ENCODE measurements at places on chromosomes 3 and 15. TPM values are rescaled to one million over a fixed set of nuclear protein-coding genes. Genes with fewer than 3 reads are reported as not detected.

DNA sequence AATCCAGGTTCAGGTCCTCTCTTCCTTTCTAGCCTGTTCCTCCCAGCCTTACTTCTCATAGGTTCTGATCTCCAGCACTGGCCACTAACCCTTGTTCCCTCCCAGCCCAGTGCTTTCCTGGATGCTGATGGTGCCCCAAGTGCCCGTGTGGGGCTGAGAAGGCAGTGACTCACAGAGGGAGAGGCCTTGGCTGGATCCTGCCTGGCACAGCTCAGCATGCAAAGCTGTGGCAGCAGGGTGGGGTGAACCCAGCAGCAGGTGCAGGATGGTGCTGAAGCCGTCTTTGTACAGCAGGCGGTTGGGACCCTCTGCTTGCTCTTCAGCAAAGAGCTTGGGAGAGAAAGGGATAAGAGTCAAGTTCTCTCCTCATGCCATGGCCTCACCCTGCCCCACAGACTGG is 7.6 kb downstream of the LPCAT4 start:
- H3K27ac ChIP-seq = no peak overlapping the region
- no peaks in the 10 kb centered on the region for H3K36me3 ChIP-seq
- H3K4me3 ChIP-seq = no peak overlapping the region
- no peaks in the 10 kb centered on the region for H3K27me3 ChIP-seq
- DNase-seq = no peak

The ITGA11 gene
- 0.03 TPM for total RNA-seq

- H3K36me3 ChIP-seq = no peaks in the 10 kb centered on the region
- peaks cover 40% of the 10 kb centered on the region for H3K27me3 ChIP-seq
- no peak overlapping the region for H3K27ac ChIP-seq
- no peak for DNase-seq
- H3K4me1 ChIP-seq = no peaks in the 10 kb centered on the region
Observed at GRCh38 chr3:156140001-156140595, 19.7 kb downstream of the KCNAB1 start.

DNA sequence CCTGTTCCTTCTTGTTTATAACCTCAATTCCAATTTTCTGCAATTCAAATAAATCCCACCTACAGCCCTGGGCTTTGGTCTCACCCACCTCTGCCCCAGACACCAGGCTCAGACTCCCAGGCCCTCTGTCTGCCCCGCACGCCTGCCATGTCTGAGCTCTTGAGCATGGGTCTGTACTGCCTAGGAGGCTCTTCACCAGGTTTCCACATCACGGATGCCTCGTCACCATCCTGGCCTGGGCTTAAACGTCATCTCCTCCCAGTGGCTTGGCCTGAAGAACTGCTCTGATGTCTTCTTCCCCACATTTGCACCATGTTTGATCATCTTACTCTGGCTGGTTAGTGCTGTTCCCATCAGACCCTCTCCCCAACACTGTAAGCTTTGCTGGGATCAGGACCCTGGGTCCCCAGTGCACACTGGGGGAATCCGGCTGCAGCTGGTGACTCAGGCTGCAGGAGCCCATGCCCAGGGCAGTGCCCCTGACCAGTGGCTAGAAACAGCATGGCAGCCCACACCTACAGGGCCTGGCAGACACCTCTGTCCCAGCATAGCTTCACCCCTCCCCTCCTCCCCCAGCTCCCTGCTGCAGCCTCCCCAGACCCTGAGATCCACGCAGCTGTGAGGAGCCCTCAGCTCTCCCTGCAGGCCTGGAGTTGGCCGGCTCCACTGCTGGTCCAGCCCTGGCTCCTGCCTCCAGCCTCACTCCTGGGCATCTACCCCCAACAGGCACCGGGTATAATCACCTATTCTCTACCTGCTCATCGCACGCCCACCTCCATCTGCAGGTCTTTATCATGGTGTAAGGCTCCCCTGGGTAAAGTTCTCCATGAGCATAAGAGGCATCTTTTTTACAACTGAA is 162.8 kb upstream of the NSMCE3 start:
- H3K27me3 ChIP-seq = peaks cover 13% of the 10 kb centered on the region
- no peak overlapping the region for H3K27ac ChIP-seq
- no peak overlapping the region for H3K4me3 ChIP-seq
- no peak for DNase-seq
- H3K4me1 ChIP-seq = no peaks in the 10 kb centered on the region

DNA sequence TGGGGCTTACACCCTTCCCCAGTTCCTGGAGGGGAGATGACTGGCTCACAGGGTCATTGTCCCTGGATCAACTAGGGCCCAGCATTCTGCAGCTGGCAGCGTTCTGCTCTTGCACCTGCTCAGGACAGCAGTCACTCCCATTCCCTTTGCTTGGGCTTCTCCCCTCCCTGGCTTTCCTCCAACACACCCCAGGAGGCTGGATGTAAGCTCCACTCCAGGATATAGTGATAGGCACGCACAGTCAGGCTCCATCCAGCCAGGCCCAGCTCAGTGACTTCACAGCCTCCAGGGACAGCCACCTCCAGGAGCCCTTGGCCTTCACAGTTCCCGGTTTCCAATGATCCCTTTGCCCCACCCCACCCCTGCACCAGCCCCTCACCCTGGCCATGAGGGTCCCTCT is 1.9 kb downstream of the SPTBN5 start:
- H3K27ac ChIP-seq = peak overlapping the region; percentile 100
- peak overlapping the region; percentile 20 for H3K4me3 ChIP-seq
- no peaks in the 10 kb centered on the region for H3K27me3 ChIP-seq
- peaks cover 67% of the 10 kb centered on the region for H3K4me1 ChIP-seq
- no peaks in the 10 kb centered on the region for H3K36me3 ChIP-seq

DNA sequence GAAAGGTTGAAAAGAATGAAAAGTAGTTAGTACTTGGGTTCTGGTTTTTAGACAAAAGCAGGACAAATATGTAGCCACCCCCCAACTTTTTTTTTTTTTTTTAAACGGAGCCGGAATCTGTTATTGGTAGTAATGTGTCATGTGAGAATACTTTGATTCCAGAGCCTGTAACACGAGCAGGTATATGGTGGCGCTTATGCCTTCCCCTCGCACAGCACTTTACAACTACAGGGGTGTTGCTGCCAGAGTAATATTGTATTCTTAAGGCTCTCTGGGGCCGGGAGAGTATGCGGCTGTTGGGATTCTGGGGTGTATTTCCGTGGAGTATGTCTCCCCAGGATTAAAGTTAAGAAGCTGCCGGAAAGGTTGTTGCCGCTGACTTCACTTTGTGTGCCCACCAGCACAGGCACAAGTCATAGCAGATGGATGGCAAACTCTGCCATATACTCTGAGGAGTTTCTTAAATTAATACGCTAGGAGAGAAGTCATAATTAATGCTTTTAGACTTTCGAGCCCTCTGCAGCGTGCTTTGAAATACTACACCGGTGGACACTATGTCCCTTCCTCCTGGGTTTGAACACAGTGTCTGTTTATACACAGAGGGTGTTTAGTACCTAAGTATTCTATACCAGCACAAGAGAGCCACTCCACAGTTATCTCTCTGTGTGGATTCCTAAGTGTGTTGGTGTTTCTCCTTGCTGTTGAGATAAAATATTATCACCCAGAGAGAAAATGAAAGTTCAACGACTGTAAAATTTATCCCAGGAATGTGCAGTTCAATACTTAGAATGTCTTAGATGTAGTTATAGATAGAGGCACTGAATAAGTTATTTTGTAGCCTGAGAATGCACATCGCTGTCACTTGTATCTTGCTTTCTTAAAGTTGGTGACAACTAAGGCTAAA is 1.4 kb downstream of the MBNL1 start:
- peaks cover 12% of the 10 kb centered on the region for H3K36me3 ChIP-seq
- peaks cover 56% of the 10 kb centered on the region for H3K4me1 ChIP-seq
- no peaks in the 10 kb centered on the region for H3K27me3 ChIP-seq
- H3K27ac ChIP-seq = peak overlapping the region; percentile 99

DNA sequence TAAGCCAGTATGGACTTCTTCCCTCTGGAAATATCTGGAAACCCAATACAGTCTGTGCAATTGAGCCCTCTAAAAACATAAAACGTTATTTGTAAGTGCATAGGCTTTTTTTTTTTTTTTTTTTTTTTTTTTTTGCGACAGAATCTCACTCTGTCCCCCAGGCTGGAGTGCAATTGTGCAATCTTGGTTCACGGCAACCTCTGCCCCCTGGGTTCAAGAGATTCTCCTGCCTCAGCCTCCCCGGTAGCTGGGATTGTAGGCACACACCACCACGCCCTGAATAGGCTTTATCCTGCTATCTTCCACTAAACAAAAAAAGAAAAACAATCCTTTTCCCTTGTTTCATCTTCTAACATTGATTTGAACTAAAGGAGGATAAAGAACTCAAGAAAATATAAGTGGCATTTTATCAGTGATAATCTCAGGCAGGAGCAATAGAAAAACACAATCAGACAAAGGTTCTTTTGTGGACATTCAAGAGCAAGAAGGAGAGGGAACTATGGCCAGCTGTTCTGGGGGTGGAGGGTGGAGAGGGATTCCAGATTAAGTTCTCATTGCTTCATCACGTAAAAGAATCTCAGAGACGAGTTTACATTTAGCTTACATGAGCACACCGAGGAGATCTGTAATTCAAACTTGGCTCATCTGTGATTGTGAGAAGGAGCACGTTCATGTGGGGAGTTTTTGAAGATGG is 68.6 kb downstream of the ITGB5 start:
- H3K36me3 ChIP-seq = no peaks in the 10 kb centered on the region
- peaks cover 24% of the 10 kb centered on the region for H3K27me3 ChIP-seq
- H3K4me3 ChIP-seq = no peak overlapping the region
- DNase-seq = no peak
- no peaks in the 10 kb centered on the region for H3K4me1 ChIP-seq

GRCh38 chr3:52452570-52453221 is 1.1 kb downstream of the TNNC1 start:
- H3K27me3 ChIP-seq = no peaks in the 10 kb centered on the region
- H3K4me1 ChIP-seq = peaks cover 40% of the 10 kb centered on the region
- H3K36me3 ChIP-seq = no peaks in the 10 kb centered on the region
- peak overlapping the region; percentile 72 for H3K27ac ChIP-seq
- H3K4me3 ChIP-seq = no peak overlapping the region

GRCh38 chr15:81723701-81724100 is 322.1 kb downstream of the MEX3B start:
- H3K27me3 ChIP-seq = peaks cover 6% of the 10 kb centered on the region
- no peak for DNase-seq
- no peaks in the 10 kb centered on the region for H3K36me3 ChIP-seq
- no peaks in the 10 kb centered on the region for H3K4me1 ChIP-seq
- no peak overlapping the region for H3K4me3 ChIP-seq
- H3K27ac ChIP-seq = no peak overlapping the region

The SHF gene
- 8.1 TPM for total RNA-seq

- H3K4me1 ChIP-seq = peaks cover 13% of the 10 kb centered on the region
- no peak overlapping the region for H3K27ac ChIP-seq
- peaks cover 17% of the 10 kb centered on the region for H3K27me3 ChIP-seq
- peaks cover 3% of the 10 kb centered on the region for H3K36me3 ChIP-seq
- H3K4me3 ChIP-seq = no peak overlapping the region
Observed at GRCh38 chr15:66249605-66250174, 3.9 kb downstream of the MEGF11 start.

The VEPH1 gene
- not detected for total RNA-seq

DNA sequence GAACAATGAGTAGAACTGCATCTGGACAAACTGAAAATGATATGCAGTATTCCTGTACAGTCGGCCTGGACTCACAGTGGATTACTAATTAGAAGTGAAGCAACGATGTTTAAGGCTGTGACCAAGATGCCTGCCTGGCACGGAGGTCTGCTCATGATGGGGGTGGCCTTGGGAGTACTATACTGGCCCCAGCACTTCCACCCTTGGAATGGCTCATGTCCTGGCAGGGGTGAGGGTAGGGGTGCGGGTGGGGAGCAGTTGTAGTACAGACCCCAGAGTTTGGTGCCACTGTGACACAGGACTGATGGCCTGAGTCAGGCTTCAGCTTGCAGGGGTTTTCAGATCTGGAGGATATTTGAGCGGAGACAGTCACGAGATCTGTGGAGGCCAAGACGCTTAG is 55.1 kb upstream of the ICE2 start:
- H3K27me3 ChIP-seq = no peaks in the 10 kb centered on the region
- H3K4me1 ChIP-seq = peaks cover 73% of the 10 kb centered on the region
- H3K4me3 ChIP-seq = no peak overlapping the region
- no peaks in the 10 kb centered on the region for H3K36me3 ChIP-seq

DNA sequence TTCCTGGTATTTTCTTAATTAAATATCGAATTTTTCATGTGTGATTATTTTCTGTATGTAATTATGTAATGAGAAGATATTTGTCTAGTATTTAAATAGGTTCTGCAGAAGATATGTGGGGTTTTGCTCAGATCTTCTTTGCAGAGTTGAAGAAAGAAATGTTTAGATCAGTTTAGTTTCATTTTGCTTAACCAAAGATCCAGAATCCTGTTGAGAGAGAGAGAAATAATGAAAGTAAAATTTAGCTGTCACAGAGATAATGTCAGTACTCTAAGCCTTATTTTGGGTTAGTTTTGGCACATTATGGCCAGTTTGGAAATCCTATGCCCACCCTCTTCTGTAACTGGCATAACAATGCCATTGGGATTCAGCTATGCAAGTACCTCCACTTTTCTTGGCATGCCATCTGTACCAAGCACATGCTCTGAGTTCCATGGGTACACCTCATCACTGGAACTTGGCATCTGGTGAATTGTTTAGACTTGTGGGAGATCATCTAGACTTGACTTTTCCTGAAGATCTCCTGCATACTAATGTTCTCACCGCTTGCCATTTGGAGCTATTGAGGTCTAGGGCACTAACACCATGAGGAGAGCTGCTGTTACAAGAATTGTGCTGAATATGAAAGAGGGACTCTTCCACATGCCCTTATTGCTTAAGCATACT is 30.9 kb downstream of the PLSCR1 start:
- DNase-seq = no peak
- peak overlapping the region; percentile 83 for H3K27ac ChIP-seq
- peak overlapping the region; percentile 5 for H3K4me3 ChIP-seq
- H3K4me1 ChIP-seq = peaks cover 20% of the 10 kb centered on the region
- H3K27me3 ChIP-seq = no peaks in the 10 kb centered on the region

- H3K27ac ChIP-seq = no peak overlapping the region
- no peaks in the 10 kb centered on the region for H3K36me3 ChIP-seq
- no peaks in the 10 kb centered on the region for H3K4me1 ChIP-seq
- DNase-seq = no peak
- H3K4me3 ChIP-seq = no peak overlapping the region
Observed at GRCh38 chr3:21484057-21484827, 266.8 kb downstream of the ZNF385D start.

GRCh38 chr3:155595371-155595770 is 149.5 kb downstream of the PLCH1 start:
- no peaks in the 10 kb centered on the region for H3K27me3 ChIP-seq
- H3K36me3 ChIP-seq = no peaks in the 10 kb centered on the region
- no peak overlapping the region for H3K4me3 ChIP-seq
- H3K4me1 ChIP-seq = no peaks in the 10 kb centered on the region

DNA sequence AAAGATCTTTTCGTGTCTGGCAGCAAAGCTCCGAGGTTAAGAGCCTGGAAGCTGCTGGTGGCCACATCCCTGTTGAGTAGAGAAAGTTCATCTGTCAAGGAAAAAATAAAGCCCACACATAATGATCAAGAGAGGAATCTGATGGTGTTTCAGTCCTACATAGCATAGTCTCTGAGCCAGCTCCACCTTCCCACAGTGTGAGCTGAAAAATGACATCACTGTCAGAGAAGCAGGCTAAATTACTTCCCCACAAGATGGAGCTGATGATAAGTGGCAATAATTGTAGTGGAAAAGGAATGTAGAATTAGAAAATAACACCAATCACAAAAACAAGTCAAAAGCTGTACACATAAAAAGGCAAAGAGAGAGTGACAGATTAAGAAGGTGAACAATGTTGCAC is 84.5 kb downstream of the AQP9 start:
- no peaks in the 10 kb centered on the region for H3K4me1 ChIP-seq
- H3K27ac ChIP-seq = no peak overlapping the region

The STAC gene
- total RNA-seq = not detected

- no peak overlapping the region for H3K4me3 ChIP-seq
- no peak overlapping the region for H3K27ac ChIP-seq
- no peak for DNase-seq
Observed at GRCh38 chr3:183214277-183214612, 38.8 kb upstream of the B3GNT5 start.

GRCh38 chr15:26888761-26889160 is 21.9 kb downstream of the GABRA5 start:
- no peak overlapping the region for H3K27ac ChIP-seq
- DNase-seq = no peak
- no peaks in the 10 kb centered on the region for H3K36me3 ChIP-seq
- no peaks in the 10 kb centered on the region for H3K4me1 ChIP-seq

The ACTRT3 gene
- total RNA-seq = 0.29 TPM
